ENCODE measurements at places on chromosomes 2 and 18.

DNA sequence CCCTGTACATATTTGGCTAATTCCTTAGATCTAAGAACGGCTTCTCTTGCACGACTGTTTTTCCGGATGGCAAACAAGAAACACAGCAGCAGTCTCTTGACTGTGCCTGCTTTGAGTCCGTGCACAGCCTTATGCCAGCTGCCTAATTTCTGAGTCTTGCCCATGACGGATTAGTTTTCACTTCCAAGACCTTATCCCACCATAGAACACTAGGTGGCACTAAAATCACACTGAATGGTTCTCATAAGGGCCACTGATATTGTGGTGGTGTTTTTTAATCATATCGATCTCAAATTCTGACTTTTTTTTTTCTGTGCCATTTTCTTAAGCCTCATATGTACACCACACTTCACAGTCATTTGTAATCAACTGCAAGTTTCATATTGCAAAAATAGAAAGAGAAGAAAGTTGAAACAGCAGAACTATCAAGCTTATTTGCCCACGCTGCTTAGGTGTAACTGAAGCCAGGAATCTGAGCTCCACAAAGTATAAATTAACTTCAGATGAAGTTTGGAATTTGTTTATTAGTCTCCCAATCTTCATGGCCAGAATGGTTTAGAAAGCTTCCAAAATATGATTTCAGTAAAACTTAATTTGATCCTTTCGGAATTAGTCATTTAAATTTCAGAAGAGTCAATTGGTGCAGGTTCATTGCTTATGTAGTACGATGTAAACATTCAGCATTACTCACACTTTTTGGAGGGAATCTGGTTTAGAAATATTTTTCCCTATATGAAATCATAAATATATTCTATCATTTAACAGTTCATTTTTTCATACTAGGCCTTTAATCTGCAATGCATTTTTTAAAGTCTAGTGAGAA, 45.5 kb upstream of the SCN7A start:
- DNase-seq: no peak

DNA sequence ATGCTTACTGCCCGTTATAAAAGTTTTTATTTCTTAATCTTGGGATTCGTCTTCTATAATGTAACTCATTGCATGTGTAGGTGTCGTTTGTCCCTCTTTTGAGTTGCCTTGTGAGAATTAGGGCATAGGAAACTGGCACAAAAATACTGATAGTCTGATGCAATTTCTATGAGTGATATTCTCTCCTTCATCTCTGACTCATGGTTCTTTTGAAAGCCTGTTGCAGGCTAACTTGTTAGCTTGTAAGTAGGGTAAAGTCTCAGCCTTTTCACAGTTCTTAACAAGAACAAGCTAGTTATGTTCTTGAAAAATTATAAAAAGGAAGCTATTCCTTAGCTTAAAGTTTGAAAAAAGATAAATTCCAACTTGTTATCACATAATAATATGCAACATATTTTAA, 1085.4 kb upstream of the NRXN1 start:
- no peak for DNase-seq

GRCh38 chr2:240819858-240820606, at the start of gene KIF1A:
Gene KIF1A (minus strand): TSS chr2:240820219. CDS start chr2:240797752, 22,467 bp downstream.
- no peak for DNase-seq

GRCh38 chr2:175599966-175600831, 401.9 kb downstream of the LNPK start:
- no peak for DNase-seq

GRCh38 chr2:215879977-215880940, 133.1 kb downstream of the MREG start:
- no peak for DNase-seq

- no peak for DNase-seq
Observed at GRCh38 chr18:61852496-61852895, 40.3 kb downstream of the RNF152 start.

GRCh38 chr2:71393216-71393615, 60.1 kb upstream of the DYSF start:
- DNase-seq: no peak

DNA sequence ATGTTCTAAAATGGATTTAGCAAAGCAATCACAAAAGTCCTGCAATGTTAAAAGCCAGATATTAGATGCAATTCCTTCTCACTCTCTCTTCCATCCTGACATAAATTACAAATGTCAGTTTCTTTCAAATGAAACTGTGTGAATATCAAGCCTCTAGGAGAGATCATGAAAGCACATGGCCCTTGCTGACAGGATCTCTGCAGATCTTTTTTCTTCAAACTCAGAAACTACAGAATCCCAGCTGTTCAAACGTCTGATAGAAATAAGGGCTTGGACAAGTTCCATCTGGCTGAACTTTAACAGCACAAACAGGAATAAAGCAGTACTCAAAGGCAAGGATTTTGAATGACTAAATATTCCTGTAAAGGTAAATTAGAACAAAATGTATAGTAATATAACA, 47.6 kb downstream of the PDE1A start:
- no peak for DNase-seq

GRCh38 chr18:69035756-69036155, 237.9 kb downstream of the CCDC102B start:
- DNase-seq: no peak

GRCh38 chr2:5846881-5847280, 154.7 kb downstream of the SOX11 start:
- DNase-seq: no peak

GRCh38 chr18:72866901-72867745, 664 bp downstream of the NETO1 start:
- no peak for DNase-seq

GRCh38 chr2:169897834-169898233, 70.6 kb downstream of the UBR3 start:
- no peak for DNase-seq

DNA sequence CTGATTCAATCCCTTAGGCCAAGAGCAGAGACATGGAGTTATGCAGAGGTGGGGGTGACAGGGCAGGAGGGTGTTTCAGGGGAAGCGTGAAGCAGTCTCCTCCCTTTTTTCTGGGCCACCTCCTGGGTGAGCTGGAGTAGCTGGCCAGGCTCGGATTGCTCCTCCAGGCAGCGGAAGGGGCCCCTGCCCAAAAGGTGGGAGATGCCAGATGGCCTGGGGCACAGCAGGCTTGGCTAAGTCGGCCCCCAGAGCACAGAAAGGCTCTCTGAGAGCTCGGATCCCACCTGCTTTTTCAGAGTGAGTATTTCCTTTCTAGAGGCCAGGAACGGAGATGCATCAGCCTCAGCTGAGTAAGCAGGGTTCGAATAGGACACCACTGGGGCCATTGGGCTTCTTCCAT, 196.9 kb downstream of the ANKRD30B start:
- no peak for DNase-seq

GRCh38 chr2:188369365-188369764, 77.7 kb downstream of the GULP1 start:
- DNase-seq: no peak

GRCh38 chr18:78796693-78797455, 182.7 kb upstream of the SALL3 start:
- DNase-seq: no peak

- DNase-seq: no peak
Observed at GRCh38 chr2:43039376-43040080, 186.9 kb downstream of the ZFP36L2 start.

DNA sequence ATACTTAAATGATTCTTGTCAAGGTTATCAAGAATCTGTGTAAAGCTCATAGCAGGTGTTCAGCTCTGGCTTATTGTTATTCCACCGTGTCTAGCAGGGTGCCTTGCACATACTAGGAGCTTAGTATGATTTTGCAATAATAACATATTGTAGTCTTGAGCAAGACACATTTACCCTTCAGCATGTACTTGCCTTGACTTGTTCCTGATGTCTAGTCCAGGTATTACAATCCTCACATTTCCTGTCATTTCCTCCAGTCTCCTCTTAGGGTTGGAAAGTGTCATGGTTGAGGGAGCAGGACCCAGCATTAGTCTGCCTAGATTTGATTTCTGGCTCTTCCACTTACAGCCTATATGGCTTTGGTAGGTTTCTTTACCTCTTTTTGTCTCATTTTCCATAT, 246.1 kb downstream of the RAD51AP2 start:
- no peak for DNase-seq

GRCh38 chr18:69780851-69781250, 166.8 kb downstream of the CD226 start:
- no peak for DNase-seq

DNA sequence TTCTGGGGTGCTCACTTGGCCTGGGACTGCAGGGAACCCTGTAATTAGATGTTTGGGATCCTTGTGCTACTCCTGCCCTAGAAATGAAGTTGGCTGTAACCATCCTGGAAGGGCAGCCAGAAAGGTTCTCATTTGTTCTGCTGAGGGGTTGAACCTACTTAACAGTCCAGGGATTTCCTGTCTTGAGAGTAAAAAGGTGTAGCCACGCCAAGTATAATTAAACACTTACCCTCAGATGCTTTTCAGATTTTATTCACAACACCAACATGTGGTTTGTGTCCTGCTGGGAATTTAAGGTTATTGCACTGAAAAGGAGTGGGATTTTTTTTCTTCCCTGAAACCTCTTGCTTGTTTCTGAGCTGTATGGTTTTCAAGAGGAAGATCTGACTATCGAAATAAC, 222.4 kb upstream of the APCDD1 start:
- no peak for DNase-seq

- no peak for DNase-seq
Observed at GRCh38 chr2:37582481-37583220, 88.8 kb downstream of the CDC42EP3 start.

- DNase-seq: no peak
Observed at GRCh38 chr2:146784602-146785001, 1060.2 kb upstream of the ACVR2A start.

- DNase-seq: no peak
Observed at GRCh38 chr2:98087447-98088020, 567 bp downstream of the VWA3B start.

DNA sequence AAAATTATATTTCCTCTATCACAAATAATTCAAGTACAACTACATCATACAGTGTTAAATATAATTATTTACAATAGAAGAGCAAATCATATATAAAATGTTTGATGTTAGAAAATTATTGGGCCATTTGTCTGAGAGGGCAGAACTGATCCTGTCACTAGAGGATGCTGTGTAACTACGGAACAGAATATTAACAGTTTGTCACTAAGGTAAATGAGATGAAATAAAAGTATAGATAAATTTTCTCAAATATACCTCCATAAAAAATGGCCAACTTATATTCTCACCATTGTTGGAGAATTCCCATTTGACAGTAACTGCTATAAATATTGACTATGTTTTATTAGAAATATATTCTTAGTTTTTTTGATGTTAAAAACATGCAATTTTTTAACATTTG, 1067.4 kb upstream of the DDX18 start:
- no peak for DNase-seq

- DNase-seq: no peak
Observed at GRCh38 chr2:62440281-62440946, 65.6 kb downstream of the TMEM17 start.

DNA sequence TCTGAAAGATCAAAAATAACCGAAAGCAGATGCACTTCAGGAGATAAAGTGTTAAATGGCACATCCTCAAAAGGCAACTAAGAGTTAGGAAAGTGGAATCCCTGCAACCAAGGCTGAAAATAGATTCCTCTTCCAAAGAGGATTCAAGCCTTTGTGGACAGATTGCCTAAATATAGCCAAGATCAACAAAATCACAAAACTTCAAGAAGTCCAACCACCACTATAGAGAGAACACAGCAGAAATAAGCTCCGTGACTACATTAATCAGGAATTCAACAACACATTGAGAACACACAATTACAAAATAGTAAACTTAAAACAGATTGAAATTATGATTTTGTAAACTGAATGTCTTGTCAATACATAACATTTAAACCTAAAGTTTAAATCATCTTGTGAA, 165.7 kb downstream of the LNPK start:
- DNase-seq: no peak

DNA sequence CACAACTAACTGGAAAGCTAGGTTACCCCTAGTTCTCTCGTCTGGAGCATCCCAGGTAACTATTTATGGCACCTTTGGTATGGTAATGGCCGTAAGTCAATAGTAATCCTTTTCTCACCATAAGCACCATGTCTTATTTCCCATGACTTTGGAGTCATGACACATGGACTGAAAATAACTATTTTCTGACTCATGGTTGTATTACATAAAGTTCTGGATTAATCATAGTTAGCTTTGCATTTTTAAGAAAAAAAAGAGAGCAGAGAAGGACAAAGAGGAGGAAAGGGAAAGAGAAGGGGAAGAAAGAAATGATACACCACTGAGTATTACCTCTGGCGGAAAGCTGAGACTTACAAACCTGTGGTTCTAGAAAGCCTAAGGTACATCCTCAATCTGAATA, 99.3 kb downstream of the BIN1 start:
- no peak for DNase-seq

DNA sequence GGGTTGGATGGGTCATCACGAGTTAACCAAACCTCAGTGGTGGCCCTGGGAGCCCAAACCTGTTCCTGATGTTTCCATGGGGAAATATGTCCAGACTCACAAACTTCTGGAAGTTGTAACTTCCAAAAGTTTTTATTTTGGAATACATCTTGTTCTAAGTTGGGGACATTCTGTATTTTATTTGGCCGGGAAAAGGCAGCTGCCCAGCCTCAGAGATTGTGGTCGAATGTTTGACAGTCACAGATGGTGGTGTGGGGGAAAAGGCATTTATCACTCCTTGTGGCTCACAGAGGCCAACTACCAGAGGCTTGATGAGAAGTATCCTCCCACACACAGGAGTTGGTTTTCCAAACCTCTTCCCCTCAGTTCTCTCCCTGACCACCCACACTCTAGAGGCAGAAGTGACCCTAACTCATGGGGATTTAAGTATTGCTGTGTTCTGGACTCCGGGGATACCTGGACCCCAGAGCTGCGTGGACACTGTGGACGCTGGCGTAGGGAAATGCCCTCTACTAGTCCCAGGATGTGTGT, 124.7 kb upstream of the PPP1CB start:
- DNase-seq: no peak

GRCh38 chr18:79799619-79800370, 2.1 kb downstream of the KCNG2 start:
- no peak for DNase-seq

DNA sequence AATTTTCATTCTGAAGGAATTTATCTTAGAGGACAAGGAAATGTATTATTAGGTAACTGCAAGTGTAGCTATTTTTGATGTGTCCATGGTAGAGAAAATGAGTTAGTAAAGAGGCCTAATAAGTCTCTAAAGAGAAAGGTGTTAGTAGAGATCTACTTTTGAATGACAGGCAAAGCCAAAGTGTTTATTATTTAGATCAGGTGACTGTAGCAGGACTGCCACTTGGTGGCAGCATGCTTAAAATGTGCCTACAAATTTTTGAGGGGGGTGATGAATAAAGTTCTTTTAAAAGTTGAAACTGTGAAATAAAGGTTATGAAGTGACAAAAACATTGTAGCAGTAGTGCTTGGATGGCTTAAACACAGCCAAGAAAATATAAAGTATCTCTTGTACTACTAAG, 421.5 kb upstream of the MEIS1 start:
- DNase-seq: no peak

- no peak for DNase-seq
Observed at GRCh38 chr2:169065422-169065821, 3.9 kb upstream of the DHRS9 start.

- no peak for DNase-seq
Observed at GRCh38 chr18:59932401-59932800, 32.6 kb downstream of the PMAIP1 start.

- DNase-seq: no peak
Observed at GRCh38 chr2:48249025-48249424, 280.9 kb upstream of the STON1 start.

- DNase-seq: no peak
Observed at GRCh38 chr2:51710222-51710621, 678.3 kb upstream of the NRXN1 start.

Measured in stimulated activated CD8-positive, alpha-beta memory T cell treated with anti-CD3 and anti-CD28 coated beads, Interleukin-7, amount 100 ng/mL, for 1 hour (primary cell).